Endothelial cell (in vitro differentiated cells): ENCODE measurements at places on chromosomes 3 and 15. TPM values are rescaled to one million over a fixed set of nuclear protein-coding genes. Genes with fewer than 3 reads are reported as not detected.

Gene SSUH2
- total RNA-seq = 0.21 TPM

GRCh38 chr3:177441813-177442646, 244.7 kb upstream of the TBL1XR1 start:
- peaks cover 4% of the 10 kb centered on the region for H3K27me3 ChIP-seq
- DNase-seq = no peak
- no peak overlapping the region for H3K27ac ChIP-seq

Gene LRRC34
- total RNA-seq = 5.6 TPM

Gene WDR53
- total RNA-seq = 22.2 TPM

DNA sequence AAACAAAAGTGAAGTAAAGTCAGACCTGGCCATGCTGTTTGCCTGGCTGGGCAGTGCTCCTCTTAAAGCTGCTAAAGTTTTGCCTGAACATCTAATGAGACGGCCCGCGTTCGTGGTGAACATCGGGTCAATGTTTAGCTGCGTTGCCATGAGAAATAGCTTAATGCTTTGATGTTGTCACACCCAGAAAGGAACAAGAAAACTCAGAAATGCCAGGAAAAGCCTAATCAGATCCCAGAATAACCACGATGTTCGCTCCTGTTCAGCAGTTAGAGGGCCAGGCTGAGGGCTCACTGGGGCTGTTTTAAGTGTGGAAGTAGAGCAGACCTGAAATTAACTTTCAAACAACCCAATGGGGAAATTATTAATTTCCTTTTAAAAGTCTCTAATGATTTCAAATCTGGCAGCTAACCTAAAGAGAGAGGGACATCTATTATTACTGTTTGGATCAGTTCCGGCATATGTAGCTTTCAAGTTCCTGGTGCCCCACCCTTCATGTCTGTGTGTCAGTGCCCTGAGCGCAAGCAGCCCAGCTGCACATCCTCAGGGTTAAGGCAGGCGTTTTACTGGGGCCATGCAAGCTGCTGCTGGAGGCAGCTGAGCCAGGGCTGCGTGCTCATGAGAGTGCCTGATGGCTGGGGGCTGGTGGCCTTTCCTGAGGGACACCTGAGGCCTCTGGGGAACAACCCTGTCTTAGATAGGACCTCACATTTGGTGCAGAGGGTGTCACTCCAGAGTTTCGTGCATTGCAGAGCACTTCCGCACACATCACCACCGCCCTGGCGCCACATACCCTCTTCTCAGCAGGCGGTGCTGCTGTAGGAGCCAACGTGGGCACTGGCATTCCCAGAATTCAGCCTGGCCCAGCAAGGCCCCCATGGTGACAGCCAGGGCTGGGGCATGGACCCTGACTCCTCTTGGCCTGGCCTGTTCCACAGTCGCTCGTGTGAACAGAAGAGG, 76.6 kb downstream of the LRRK1 start:
- no peak overlapping the region for H3K27ac ChIP-seq
- no peak overlapping the region for H3K4me3 ChIP-seq
- H3K27me3 ChIP-seq = peaks cover 2% of the 10 kb centered on the region
- DNase-seq = no peak
- H3K4me1 ChIP-seq = no peaks in the 10 kb centered on the region

Gene MAP1A
- total RNA-seq = 1.8 TPM

DNA sequence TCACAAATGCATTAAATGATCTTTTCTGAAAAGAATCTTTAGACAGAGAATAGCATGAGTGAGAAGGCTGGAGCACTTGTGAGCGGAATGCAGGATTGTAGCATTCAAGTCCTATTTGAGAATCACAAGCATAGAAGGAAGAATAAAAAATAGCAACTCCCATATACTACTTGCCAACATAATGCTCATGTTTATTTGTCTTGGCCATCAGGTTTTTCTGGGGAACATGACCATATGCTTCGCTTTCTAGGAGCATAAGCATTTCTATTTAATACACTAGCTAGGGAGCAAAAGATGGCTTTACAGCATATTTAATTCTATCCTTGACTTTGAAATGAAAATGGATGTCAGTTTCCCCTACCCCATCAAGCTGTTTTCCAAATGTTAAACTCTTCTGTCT, 170.3 kb upstream of the MITF start:
- no peak overlapping the region for H3K27ac ChIP-seq
- no peaks in the 10 kb centered on the region for H3K27me3 ChIP-seq
- no peaks in the 10 kb centered on the region for H3K36me3 ChIP-seq
- no peak for DNase-seq
- H3K4me1 ChIP-seq = peaks cover 12% of the 10 kb centered on the region
- no peak overlapping the region for H3K4me3 ChIP-seq

Gene HIGD2B
- total RNA-seq = not detected

Gene DHX30
- 68.7 TPM for total RNA-seq

GRCh38 chr3:130839813-130840212, 54.1 kb upstream of the ATP2C1 start:
- peaks cover 1% of the 10 kb centered on the region for H3K27me3 ChIP-seq
- no peaks in the 10 kb centered on the region for H3K36me3 ChIP-seq
- no peak overlapping the region for H3K4me3 ChIP-seq
- DNase-seq = no peak

GRCh38 chr3:182909318-182910040, 70.9 kb downstream of the DCUN1D1 start:
- H3K4me3 ChIP-seq = no peak overlapping the region
- H3K27me3 ChIP-seq = no peaks in the 10 kb centered on the region
- H3K4me1 ChIP-seq = no peaks in the 10 kb centered on the region
- H3K27ac ChIP-seq = no peak overlapping the region
- no peak for DNase-seq

- H3K4me3 ChIP-seq = no peak overlapping the region
- peaks cover 21% of the 10 kb centered on the region for H3K4me1 ChIP-seq
- H3K27ac ChIP-seq = no peak overlapping the region
- no peaks in the 10 kb centered on the region for H3K36me3 ChIP-seq
- no peaks in the 10 kb centered on the region for H3K27me3 ChIP-seq
Measured at GRCh38 chr3:61819861-61820260, 258.5 kb downstream of the PTPRG start.

DNA sequence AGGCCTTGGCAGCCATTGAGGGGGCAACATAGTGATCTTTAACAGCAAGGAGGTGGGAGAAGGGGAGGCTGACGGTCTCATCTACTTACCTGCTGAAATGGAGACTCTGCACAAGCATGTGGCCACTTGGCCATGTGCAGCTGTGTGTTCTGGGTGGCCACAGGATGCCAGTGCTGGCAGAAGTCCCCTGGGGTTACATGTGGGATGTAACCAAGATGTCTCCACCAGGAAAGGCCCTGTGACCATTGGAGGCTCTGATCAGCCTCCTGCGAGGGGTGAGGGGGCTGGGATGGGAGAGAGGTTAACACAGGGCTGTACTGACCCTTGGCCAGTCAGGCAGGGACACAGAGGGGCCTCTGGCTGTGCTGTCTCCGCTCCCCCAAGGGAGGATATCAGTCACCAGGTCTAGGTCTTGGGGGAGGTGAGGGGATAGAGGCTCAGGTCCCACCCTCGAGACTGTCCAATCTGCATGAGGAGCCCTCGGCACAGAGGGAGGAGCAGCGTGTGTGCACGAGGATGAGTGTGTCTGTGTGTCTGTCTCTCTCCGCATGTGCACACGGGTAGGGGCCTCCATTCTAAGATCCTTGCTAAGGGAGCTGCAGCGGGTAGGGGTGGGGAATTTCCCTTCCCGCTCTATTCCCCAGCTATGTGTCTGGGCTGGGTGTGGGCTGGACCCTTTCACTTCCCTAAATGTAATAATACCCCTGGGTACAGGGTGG, 19.5 kb downstream of the PRKCD start:
- H3K27ac ChIP-seq = no peak overlapping the region
- H3K4me1 ChIP-seq = no peaks in the 10 kb centered on the region
- no peak overlapping the region for H3K4me3 ChIP-seq
- peaks cover 21% of the 10 kb centered on the region for H3K36me3 ChIP-seq
- no peak for DNase-seq

DNA sequence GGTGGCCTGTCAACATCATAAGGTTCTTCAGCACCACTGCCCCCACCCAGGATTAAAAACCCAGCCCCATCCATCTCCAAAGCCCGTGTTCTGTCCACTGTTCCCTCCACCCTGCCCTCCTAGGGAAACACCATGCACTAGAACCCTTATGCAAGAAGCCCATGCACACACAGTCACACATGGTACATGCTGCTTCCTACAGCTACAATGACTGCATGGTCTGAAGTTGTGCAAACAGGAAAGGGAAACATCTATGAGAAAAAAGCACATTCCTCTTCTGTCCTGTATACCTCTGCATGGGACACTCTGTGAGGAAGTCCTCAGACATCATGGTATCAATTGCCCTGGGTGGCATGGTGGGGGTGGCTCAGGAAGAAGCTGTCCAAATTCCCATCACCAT, 108.6 kb upstream of the MRPS22 start:
- H3K27me3 ChIP-seq = peaks cover 2% of the 10 kb centered on the region
- H3K4me1 ChIP-seq = peaks cover 17% of the 10 kb centered on the region
- DNase-seq = no peak
- H3K4me3 ChIP-seq = no peak overlapping the region
- no peak overlapping the region for H3K27ac ChIP-seq

Gene GCNT3
- not detected for total RNA-seq
